ENCODE measurements at places on chromosomes 3 and 15.
A peak's percentile ranks its signal among the peaks of the same experiment; 100 is the strongest.

DNA sequence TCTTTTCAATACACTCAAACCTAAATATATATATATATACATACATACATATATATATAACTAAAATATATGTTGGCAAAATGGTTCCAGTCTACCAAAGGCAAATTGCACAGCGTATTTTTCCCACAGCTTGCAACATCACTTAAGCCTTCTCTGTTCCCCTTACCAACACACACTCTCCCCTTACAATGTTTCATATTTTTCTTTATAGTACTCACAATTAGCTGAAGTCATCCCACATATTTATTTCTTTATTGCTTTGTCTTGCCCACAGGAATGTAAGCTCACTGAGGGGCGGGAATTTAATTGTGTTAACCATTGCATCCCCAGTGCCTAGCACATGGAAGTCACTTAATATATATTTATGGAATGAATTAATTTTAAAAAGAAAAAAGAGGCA, 288.3 kb downstream of the ULK4 start:
- no peak for DNase-seq

DNA sequence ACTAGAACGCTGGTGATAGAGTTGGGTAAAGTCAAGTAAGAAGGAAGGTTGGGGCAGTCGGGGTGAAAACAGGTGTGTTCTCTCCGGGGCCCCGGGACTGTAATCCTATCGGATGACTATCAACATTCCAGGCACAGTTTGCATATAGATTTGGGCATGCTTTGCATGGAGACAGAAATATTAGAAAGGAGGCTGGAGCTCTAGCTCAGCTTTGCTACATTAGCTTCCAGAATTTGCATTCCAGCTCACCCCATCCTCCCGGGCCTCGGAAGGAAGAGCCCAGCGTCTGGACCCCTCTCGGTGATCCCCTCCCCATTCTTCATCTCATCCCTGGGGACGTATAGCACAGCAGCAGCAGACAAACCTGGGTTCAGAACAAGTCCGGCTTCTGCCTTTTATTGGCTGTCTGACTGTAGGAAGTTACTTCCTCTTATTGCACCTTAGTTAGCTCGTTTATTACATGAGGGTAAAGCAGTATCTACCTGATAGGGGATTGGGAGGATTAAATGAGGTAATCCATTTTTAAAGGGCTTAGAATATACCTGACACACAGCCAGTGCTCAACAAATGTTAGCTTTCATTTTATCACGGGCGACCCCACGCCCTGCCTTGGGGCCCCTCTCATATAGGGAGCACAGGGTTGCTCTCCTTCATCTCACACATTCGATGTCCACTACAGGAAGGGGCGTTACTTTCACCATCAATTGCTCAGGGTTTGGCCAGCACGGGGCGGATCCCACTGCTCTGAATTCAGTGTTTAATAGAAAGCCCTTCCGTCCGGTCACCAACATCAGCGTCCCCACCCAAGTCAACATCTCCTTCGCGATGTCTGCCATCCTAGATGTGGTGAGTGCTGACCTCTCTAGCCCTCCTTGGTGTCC, 3.2 kb downstream of the HTR3E start:
- DNase-seq, result no peak

GRCh38 chr3:119279101-119279554, 15.1 kb upstream of the ARHGAP31 start:
- peak; percentile 49 for DNase-seq

DNA sequence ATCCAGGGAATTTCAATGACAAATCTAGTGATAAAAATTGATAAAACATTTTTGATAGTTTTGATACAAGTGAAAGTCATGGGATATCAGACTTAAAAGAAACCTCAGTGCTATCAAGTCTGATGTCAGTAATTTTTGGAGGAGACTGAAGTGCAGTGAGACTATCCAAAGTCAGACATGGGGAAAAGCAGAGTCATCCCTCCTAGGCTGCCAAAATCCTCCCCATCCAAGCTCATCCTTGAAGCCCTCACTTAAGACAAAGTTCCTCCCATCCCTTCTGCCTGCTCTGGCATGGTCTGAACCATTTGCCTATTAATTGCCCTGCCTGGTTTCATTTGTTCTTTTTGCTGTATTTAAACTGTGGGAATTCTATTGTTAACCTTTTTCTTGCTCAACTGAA, 456.9 kb upstream of the UBE2E2 start:
- DNase-seq, result no peak

GRCh38 chr3:196624907-196625306, 14.6 kb upstream of the NRROS start:
- no peak for DNase-seq

- no peak for DNase-seq
Observed at GRCh38 chr3:177557548-177557947, 360.3 kb upstream of the TBL1XR1 start.

GRCh38 chr3:46168583-46169345, 39.3 kb downstream of the CCR1 start:
- no peak for DNase-seq

GRCh38 chr3:468172-468571, 271.6 kb downstream of the CHL1 start:
- peak; percentile 7 for DNase-seq

- no peak for DNase-seq
Observed at GRCh38 chr15:73560501-73561117, 72.6 kb downstream of the NPTN start.
